ENCODE measurements at places on chromosomes 3 and 15. TPM values are rescaled to one million over a fixed set of nuclear protein-coding genes. Genes with fewer than 3 reads are reported as not detected.
A peak's percentile ranks its signal among the peaks of the same experiment; 100 is the strongest.

DNA sequence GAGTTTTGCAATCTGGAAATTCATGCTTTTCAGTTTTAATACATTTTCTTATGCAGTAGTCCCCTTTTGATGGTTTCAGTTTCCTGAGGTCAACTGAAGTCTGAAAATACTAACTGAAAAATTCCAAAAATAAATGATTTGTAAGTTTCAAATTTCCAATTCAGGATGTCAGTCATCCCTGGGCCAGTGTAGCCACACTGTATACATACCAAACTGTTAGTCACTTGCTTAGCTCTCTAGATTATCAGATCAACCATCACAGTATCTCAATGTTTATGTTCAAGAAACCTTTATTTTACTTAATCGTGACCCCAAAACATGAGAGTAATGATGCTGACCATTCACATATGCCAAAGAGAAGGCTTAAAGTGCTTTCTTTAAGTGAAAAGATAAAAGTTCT, 715.5 kb downstream of the GBE1 start:
- H3K27me3 ChIP-seq, result no peaks in the 10 kb centered on the region
- H3K36me3 ChIP-seq, result no peaks in the 10 kb centered on the region
- H3K27ac ChIP-seq, result no peak overlapping the region

CCDC80 gene
- 49.8 TPM for total RNA-seq

- peaks cover 44% of the 10 kb centered on the region for H3K4me1 ChIP-seq
- H3K27ac ChIP-seq, result peak overlapping the region; percentile 70
- no peak for DNase-seq
- H3K36me3 ChIP-seq, result no peaks in the 10 kb centered on the region
- H3K4me3 ChIP-seq, result no peak overlapping the region
These were observed 20.6 kb upstream of the USP3 start for GRCh38 chr15:63483521-63484371.

GRCh38 chr15:65096481-65097385, 18.3 kb downstream of the UBAP1L start:
- no peak overlapping the region for H3K27ac ChIP-seq
- no peak overlapping the region for H3K4me3 ChIP-seq
- peaks cover 8% of the 10 kb centered on the region for H3K4me1 ChIP-seq
- no peaks in the 10 kb centered on the region for H3K27me3 ChIP-seq
- peaks cover 15% of the 10 kb centered on the region for H3K36me3 ChIP-seq

GRCh38 chr3:150396491-150396890, 11.6 kb upstream of the TSC22D2 start:
- no peaks in the 10 kb centered on the region for H3K36me3 ChIP-seq
- H3K4me3 ChIP-seq, result no peak overlapping the region
- no peak overlapping the region for H3K27ac ChIP-seq

DNA sequence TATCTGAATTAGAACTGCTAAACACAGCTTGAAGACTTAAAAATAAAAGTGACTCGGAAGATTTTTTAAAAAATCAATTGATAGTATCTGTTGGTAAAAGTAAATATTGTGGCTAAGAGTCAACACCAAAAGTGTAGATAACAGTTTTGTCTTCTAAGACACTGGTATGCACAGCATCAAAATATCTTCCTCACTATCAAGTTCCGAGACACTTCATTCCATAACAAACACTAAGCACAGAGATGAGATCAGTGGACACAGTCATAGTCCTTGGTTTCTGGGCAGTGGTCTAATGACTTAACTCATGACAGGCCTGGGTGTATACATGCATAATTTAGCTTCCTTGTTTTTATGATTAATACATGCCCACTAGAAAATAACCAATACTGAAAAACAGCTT, 63.2 kb downstream of the PXYLP1 start:
- H3K36me3 ChIP-seq, result peaks cover 37% of the 10 kb centered on the region
- H3K4me3 ChIP-seq, result no peak overlapping the region
- no peak overlapping the region for H3K27ac ChIP-seq
- no peaks in the 10 kb centered on the region for H3K27me3 ChIP-seq
- DNase-seq, result no peak

ESYT3 gene
- 0.44 TPM for total RNA-seq

KBTBD8 gene
- 9.9 TPM for total RNA-seq

DNA sequence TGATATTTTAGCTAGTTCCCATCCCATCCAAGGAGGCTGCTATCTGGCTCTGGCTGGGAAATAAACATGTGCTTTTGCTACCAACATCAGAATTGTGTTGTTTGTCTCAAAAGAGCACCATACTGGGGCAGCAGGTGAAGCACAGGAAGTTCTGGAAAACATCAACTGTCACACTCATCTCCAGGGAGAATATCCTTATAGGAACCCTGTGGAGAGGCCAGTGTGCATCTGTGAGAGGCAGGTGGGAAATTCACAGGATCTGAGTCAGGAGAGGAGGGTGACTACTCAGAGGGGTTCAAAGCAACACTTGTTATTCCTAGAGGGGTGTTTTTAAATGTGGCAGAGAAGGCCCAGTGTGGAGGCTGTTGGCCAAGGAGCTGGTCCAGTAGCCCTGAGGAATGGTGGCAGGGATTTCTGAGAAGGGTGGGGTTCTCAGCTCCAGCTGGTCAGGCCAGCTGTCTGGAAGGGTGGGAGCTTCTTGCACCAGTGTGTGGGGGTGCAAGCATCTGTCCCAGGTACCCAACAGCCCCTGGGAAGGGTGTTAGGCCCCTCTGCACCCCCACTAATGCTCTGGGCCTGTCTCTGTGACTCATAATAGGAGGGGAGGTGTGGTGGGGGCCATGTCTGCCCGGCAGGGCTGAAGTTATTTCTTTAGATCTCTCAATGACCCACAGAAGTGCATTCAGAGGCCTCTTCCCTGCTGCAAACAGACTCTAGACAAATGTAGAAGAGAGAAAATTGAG, 28.7 kb downstream of the RPSA start:
- no peaks in the 10 kb centered on the region for H3K27me3 ChIP-seq
- H3K36me3 ChIP-seq, result no peaks in the 10 kb centered on the region
- H3K4me3 ChIP-seq, result no peak overlapping the region
- no peaks in the 10 kb centered on the region for H3K4me1 ChIP-seq
- DNase-seq, result no peak
- no peak overlapping the region for H3K27ac ChIP-seq

IL17RB gene
- total RNA-seq, result 3.1 TPM
